NCI-H1105 (cell line): ENCODE measurements at places on chromosomes 11 and 22.

DNA sequence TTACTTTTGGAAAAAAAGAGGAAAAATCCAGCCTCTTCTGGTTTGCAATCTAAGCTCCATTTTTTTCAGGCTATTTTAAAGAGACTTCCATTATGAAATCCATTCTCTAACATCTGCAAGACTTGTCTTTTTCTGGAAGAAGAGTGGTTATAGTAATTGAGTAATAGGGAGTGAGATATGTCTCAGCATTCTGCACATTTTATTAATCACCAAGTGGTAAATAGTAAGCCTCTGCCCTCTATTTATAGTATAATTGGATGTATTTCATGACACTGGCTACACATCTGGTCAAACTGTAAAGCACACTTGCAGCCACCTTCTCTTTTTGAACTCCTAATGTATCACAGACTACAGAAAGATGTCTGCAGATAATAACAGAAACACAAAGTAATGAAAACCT is 391.1 kb downstream of the ETS1 start:
- no peak for DNase-seq

DNA sequence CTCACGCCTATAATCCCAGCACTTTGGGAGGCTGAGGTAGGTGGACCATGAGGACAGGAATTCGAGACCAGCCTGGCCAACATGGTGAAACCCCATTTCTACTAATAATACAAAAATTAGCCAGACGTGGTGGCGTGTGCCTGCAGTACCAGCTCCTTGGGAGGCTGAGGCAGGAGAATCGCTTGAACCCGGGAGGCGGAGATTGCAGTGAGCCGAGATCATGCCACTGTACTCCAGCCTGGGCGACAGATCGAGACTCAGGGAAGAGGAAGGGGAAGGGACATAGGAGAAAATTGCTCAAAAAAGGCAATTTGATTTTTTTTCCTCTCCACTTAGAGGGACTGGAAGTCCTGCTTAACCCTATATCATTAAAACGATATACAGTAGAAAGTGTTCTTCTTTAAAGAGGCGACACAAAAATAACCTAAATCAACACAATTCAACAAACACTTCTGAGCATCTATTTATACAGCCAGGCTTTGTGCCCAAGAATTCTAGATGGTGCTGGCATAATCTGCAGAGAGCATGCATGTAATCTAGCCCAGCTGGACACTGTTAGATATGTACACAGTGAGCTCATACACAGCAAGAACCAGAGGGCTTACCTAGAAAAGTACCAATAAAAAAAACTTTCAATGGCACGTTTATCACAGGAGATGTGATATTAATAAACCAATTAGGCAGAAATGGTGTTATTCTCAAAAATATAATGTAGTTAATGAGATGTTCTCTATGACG is 20.9 kb upstream of the DENND5A start:
- no peak for DNase-seq

DNA sequence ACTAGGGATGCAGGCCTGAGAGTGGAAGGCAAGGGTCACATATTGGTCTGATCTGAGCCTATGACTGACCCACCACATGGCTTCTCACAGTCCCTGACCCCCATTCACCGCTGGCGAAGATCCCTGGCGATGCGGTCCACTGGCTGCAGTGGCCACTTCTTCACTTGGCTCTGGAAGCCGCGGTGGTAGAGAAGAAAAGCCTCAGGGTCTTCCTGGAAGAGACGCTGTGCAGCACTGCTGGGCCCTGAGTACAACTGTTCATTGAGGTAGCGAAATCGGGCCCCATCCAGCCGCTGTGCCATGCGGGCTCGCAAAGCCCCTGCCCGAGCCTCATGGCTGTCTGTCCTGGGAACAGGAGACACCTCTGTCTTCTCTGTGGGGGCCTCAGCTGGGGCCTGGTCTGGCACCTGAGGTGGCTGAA is 2.4 kb downstream of the RRP8 start:
- no peak for DNase-seq

DNA sequence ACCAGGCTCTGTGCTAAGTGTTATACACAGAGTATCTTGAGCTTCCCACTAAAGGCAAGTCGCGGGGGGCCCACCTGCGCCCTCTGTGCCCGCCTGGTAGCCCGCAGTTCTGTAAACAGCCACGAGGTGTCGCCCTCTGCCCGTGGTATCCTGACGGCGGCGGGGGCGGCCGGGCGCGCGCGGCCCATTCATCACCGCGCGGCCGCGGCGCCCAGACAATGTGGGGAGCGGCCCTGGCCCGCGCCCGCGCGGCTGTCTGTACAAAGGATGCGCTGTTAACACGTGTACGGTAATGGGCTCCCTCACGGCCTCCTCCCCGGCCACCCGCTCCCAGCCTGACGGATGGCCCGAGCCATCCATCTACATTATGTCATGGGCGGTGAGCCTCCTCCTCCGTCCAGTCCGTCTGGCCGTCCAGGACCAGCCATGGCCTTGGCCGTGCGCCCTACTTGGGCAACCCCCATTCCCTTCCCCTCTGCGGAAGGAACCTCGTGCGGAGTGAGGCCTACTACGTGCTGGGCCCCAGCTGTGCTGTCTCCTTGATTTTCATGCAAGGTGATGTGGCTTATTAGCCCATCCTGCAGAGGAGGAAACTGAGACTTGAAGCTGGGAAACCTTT is 99.4 kb downstream of the MIAT start:
- no peak for DNase-seq

- no peak for DNase-seq
Measured at GRCh38 chr22:24482575-24482974, 12.6 kb upstream of the UPB1 start.

- DNase-seq, result no peak
Measured at GRCh38 chr22:19772673-19773469, 12.3 kb downstream of the TBX1 start.

GRCh38 chr22:37453696-37454095 is 26.4 kb upstream of the ELFN2 start:
- DNase-seq, result no peak

- no peak for DNase-seq
Measured at GRCh38 chr11:33835143-33835878, 56.6 kb downstream of the LMO2 start.

DNA sequence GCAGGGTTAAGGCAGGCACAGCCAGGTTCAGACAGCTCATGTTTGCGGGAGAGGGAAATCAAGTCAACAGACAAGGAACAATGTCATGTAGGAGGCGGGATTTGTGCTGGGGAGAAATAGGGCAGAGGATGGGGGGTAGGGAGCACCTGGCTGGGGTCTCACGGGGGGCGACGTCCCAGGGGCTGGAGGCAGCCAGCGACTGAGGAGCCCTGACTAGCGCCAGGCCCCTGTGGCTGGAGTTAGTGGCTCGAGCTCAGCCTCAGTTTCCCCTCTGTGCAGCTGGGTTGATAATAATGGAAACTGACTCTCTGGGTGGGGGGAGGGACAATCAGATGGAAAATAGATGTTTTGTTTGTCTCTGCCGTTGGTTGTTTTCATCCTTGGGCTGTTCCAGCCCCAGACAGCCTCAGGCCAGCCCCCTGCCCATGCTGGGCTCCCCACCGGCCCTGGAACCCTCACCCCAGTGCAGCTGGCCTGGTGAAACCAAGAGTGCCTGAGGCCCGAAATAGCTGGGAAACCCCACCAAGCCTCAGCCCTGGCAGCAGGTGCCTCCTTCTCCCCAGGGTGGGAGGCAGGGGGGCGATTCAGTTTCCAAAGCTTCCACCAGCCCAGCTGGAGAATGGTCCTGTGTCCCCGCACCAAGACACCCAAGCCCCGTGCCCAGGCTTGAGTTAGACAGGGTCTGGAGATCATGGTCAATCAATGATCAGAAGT is 44.1 kb downstream of the IGLL5 start:
- DNase-seq, result no peak

- no peak for DNase-seq
Measured at GRCh38 chr22:43731988-43732387, 80.1 kb downstream of the EFCAB6 start.

GRCh38 chr22:31876156-31876920 is 68.0 kb upstream of the YWHAH start:
- no peak for DNase-seq

- no peak for DNase-seq
Measured at GRCh38 chr11:45477588-45477987, 187.8 kb downstream of the CHST1 start.

DNA sequence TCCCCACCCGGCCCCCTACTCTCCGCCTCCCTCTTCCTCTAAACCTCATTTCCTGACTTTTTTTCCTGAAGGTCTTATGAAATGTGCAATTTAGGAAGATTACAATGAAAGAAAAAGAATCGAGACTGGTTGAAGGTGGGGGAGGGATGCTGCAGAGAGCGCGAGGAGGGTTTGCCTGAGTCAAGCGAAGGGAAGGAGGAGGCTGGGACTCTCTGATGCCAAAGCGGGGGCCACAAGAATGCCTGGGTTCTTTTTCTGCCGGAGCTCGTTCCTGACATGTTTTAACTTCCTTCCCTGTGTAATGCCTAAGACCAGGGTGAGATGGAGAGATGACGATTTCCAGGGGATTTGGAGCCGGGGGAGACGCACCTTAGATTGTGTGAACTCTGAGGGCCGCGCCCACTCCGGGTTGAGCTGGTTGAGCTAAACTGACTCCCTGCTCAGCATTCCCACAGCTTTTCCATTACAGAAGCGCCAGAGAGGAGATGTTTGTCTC is 270.5 kb upstream of the SORL1-AS1 start:
- DNase-seq, result no peak

- DNase-seq, result no peak
Measured at GRCh38 chr11:80188076-80188627, 747.3 kb upstream of the TENM4 start.

- DNase-seq, result peak; percentile 64
Measured at GRCh38 chr11:119181677-119182412, 3.4 kb upstream of the NHERF4 start.
